ENCODE measurements at places on chromosomes 2 and 18.
A peak's percentile ranks its signal among the peaks of the same experiment; 100 is the strongest.

DNA sequence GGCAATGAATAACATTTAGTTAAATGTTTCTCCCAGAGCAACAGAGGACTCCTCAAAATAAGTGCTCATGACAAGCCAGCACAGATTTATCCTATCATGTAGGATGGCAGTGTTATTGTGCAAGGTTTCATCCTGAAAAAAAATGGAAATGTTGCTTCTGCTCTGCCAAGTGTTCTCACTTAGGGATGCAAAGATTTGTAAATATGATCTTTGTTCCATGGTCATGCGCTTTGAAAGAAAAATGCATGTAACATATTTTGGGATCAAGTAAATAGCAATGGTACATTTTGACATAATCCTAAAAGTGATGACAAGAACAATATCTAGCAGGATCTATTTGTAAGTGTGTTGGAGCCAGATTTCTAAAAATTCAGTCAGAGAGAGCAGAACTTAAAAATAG, 229.5 kb upstream of the CCDC150 start:
- no peak for DNase-seq

DNA sequence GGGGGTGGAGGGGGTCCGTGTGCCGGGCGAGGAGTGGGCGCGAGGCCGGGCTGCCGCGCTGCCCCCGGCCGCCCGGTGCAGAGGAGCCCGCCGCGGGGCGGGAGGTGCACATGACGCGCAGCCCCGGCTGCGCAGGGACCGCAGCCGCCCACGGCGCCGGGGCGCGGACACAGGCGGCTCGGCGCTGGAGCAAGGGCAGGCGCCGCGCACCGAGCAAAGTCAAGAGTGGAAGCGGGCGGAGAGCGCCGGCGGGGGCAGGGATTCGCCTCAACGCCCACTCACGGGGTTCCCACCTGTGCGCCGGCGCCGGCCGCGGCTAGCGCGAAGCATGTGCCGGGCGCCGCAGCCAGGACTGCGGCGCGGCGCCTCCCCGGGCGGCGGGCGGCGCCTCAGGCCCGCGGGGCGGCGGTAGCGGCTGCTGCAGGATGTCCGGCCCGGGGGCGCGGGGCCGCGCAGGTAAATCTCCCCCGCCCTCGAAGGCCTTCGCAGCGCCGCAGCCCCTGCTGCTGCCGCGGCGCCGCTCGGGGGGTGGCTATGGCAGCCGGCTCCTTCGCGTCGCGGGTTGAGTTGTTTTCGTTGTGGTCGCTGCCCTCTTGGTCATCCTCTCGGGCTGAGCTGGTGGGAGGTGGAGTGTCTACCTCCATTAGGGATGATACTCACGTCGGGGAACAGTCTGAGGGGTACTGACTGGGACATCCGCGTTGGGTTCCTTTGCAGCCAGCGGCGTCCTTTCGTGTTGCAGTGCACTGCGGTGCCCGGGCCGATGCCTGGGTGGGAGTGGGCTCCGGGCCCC, 216.3 kb upstream of the DTNA start:
- peak; percentile 24 for DNase-seq

DNA sequence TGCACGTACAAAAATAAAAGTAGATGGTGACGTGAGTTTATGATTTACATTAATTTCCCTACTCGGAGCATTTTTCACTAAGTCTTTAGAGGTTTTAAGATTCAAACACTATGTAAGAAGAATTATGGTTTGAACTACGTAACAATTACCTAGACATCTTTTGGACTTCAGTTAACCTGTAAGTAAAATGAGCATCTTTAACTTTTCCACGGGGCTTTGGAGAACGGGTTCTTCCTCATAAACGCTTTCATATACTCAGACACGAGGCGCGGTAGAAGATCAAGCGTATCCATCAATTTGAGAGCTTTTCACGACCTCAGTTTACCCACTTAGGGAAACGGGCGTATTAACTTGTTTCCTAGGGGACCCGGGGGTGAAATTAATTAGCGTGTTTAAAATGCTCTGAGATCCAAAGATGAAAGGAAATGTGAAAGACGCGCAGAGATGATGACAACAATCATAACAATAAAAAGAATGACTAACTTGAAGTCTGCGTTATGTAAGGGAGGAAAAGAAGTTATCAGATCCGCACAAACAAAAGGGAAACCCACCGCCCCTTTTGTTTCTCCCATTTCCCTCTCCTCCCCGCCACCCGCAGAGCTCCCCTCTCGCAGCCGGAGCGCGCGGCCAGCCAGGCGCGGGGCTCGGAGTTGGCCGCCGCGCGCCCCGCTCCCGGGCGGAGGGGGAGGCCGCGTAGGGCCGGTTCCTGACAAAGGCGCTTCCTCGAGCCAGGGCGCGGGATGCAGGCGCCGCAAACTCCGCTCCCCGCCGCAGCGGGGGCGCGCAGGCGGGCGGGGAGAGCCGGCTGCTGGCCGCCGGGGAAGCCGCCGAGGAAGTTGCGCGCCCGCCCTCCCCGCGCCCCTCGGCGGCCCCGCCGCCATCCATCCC, 807 bp downstream of the PELI1 start:
- peak; percentile 66 for DNase-seq

- DNase-seq = peak; percentile 71
These were observed 30.1 kb upstream of the EPC2 start for GRCh38 chr2:148614322-148615049.

- DNase-seq = peak; percentile 45
These were observed 447.5 kb upstream of the FSIP2 start for GRCh38 chr2:185291035-185291647.

GRCh38 chr2:211730215-211730614, 808.4 kb downstream of the ERBB4 start:
- DNase-seq = no peak

GRCh38 chr2:69634196-69634821, 9.2 kb downstream of the AAK1 start:
- DNase-seq = no peak

DNA sequence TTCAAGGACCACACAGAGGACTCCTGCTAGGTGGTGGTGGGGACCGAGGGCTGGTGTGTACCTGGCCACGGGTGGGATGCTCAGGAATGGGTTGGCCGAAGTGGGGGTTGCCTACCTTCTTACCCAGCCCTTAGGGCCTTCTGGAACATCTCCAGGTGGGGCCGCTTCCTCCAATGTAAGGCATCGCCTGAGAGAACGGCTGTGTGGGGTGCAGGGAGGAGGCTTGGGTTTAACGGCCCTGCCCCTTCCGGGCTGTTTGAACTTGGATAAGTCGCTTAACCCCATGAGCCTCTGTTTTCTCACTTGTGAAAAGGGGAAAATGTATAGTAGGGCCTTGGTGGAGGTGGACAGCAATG, 35.0 kb downstream of the EMILIN2 start:
- DNase-seq = no peak

DNA sequence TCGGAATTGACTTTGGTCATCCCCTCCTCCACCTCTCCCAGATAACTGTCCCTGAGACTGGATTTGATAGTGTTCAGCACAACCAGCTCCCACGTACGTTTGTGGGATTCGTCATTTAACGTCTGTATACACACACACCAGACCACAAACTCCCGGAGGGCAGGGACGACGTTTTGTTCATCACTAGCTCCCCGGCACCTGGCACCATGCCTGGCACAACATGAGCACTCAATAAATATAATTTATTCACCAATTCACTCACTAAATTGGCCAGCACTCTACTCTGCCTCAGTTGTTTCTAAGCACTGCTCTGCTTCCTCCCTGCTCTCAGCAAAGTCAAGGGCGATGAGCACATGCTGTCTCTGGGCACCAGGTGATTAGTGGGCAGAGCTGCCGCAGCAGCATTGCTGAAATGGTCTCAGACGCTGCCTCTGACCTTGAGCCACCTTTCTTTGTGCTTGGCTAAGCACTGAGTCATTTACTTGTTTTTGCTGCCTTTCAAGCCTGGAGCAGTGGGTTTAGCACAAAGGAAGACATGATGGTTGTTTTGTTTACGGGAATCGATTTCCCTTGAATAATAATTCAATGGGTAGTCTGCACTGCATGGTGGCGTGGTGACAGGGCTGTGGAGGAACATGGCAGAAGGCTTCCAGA, 19.3 kb upstream of the LOXHD1 start:
- DNase-seq = no peak

DNA sequence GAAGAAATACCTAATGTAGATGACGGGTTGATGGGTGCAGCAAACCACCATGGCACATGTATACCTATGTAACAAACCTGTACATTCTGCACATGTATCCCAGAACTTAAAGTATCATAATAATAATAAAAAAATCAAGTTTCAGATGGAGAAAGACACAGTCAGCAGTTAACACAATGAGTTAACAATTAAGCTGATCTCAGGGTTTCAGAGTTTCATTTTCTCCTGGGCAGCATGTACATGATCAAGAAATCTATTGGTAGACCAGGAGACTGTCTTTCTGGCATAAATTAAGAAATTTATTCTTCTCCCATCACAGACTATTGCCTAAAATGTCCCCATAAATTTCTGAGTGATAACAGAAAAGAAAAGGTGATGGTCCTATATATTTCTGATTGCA, 155.3 kb downstream of the RAD51AP2 start:
- DNase-seq = no peak

DNA sequence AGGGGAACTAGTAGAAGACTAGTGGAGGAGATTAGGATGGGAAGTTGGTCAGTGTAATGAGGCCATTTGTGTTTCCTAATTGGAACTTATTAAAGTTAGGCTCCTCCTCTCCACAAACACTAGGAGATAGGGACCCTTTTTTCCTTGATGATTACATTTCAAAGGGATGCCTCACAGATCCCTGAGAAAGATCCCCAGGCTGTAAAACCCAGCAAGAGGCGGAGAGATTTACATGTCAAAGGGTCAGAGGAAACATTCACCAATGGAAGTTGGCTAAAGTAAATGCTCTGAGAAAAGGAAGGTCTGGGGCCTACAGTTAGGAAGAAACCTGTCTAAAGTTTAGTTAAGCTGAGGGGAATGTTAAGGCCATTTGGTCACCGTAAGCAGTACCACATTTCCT, 1.4 kb upstream of the CCDC85A start:
- DNase-seq = no peak

GRCh38 chr2:145623136-145623535, 1103.2 kb upstream of the ZEB2 start:
- DNase-seq = no peak

GRCh38 chr2:229673676-229674075, 40.7 kb downstream of the DNER start:
- no peak for DNase-seq

DNA sequence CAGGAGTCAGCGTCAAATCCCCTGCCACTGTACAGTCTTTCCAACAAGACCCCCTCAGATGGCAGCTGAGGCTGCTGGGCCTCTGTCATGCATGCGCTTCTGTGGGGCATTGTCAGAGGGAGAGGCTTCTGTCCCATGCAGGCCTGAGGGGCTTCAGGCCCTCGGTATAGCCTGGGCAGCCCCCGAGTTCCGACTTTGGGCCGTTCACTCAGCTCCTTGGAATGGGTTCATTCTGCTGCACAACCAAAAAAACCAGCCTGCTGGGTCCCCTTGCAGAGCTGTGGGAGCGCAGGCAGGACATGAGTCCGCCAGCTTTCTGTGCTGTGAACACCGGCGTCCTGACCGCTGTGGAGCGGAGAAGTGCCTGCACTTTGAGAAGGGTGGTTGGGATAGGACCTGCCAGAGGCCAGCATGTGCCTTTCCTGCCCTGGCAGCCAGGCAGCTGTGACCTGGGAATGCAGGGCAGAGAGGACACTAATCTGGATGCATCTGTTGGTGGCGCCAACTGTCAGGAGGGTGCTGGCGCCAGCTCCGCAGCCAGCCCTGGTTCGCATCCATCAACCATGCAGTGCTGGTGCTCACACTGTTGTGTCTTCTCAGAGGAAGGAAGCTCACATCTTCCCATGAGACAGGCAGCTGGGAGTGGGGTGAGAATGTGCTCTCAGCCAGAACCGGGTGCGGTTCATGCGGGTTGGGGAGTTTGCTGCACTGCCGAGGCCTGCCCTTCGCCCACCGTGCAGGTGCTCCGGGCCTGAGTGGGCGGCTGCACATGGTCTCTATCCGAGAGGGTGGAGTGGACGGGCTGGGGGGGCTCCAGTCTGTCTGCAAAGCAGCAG, 14.3 kb downstream of the ARHGEF4 start:
- no peak for DNase-seq

DNA sequence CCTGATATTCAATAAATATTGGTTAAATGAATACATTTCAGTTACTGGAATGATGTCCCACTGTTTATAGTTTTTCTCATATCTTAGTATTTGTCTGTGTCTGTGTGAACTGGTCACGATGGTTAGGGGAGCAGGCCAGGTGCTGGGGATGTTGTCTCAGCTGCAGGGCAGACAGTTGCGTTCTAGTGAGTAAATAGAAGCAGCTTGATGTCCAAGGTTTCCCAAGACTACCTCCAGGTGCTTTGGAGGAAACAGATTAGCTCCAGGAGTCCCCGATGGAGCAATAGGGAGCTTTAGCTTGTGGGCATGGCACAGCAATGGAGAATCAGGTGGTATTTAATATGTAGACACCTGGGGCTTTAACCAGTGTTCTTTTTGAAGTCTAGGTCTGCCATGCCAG, 75.5 kb downstream of the GULP1 start:
- DNase-seq = no peak

- DNase-seq = no peak
These were observed 7.6 kb downstream of the FN1 start for GRCh38 chr2:215428060-215428910.

DNA sequence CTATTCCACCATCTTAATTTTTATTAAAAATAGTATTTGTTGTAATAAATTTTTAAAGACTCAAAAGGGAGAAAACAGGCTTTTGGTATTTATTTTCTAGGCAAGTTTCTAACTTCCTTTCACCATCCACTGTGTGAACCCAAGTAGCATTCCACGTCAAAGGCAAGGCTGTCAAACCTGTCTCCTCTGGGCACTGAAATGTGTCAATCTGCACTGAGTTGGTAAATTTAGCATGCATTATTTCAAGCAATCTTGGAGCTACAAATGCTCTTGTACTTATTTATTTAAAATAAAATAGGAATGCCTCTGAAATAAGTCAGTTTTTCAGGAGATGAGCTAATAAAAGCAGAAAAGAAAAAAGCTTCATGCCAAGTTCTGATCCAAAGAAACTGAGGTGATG, 130.9 kb upstream of the CNTNAP5 start:
- no peak for DNase-seq

DNA sequence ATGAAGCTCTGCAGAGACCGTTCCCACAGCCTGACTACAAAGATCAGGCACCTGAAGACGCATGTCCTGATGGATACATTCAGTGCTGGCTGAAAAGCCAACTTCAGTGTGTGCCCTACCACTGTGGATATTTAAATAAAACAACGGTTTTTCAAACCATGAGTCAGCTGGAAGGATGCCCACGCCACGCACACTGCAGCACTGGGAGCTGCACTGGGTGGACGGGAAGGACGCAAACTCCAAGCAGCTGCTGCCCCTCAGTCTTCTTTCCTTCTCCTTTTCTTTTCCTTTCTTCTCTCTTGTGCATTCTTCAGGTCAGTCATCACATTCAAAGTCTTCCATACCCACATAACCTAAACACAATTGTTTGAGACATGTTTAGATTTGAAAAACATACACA, 7.9 kb downstream of the TMEM18 start:
- DNase-seq = no peak

DNA sequence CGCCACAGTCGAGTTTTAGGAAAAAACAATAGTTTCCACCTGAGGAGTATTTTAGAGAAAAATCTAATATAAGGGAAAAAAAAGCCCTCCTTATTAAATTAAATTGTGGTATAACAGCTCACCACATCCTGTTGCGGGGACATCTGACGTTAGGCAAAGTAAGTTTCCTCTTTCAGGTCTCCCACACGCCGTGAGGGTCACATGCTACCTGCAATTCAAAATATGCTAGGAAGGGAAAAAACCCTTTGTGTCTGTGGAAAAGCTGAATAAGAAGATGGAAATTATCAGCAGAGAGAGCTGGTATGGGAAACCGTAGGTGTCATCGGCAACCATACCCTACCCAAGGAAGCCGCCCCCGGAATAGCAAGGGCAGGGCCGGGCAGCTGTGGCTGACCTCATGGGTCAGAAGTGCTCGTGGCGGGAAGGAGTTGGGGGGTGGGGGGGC, 128.0 kb downstream of the NFATC1 start:
- DNase-seq = no peak

- DNase-seq = no peak
These were observed 114.0 kb upstream of the STON1 start for GRCh38 chr2:48415836-48416515.

Measured in mesothelial cell of epicardium (in vitro differentiated cells).